ENCODE measurements at places on chromosomes 12 and 14. TPM values are rescaled to one million over a fixed set of nuclear protein-coding genes. Genes with fewer than 3 reads are reported as not detected.

- no peak for DNase-seq
Observed at GRCh38 chr14:105839425-105840265, 313.3 kb downstream of the TMEM121 start.

DNA sequence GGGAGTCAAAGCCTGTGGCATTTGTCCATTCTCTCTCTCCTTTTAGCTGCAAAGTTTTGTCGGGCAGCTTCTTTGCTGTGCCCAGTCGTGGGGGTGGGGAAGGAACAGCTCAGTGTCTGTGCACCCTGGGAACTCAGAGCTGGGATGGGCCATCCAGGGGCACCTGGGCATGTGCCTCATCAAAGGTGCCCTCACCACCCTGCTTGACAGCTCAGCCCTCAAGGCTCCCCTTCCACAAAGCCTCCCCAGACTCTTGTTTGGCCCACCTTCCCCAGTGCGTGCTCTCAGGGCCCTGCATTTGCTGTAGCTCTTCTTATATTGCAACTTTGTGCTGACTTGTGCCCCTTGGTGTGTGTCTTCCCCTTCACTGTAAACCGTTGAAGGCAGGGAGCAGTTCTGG lies 112.6 kb downstream of the ESRRB start:
- no peak for DNase-seq

DNA sequence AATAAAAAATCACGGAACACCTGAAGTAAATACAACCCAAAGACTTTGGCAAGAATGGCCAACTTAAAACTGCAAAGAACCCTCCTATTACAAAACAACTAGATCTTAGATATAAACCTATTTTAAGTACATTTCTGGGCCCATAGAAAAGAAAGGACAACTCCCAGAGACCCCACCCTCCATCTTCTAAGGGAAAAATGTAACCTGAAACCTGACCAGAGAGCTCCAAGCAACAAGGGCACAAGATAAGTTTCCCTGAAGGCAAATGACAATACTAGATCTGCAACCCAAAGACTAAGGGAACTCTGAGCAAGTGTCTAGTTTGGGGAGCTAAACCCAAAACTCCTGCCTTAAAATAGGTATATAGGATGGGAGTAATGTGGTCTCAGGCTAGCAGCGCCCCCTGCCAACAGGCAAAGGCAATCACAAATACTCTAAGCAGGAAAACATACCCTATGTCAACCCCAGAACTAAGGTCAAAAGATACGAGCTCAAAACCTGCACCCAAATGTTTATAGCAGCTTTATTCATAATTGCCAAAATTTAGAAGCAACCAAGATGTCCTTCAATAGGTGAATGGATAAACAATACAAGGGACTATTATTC lies 218.9 kb downstream of the ITPR2 start:
- no peak for DNase-seq

DNA sequence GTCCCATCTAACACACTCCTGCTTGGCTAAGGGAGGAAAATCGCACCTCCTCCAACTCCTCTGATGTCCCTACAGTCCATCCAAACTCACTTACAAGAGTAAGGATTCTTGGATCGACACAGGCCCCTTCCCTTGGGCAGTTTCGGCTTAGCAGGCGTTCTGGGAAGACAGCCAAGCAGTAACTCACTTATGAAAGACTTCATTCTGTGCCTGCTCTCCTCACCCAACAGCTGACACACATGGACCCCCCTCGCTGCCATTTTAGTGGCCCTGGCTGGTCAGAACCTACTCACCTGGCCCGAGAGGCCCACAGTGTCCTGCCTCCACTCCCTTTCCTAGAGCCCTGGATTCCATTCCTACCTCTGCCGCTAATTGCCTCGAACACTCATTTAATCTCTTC lies 52.3 kb upstream of the BCL2L14 start:
- no peak for DNase-seq

DNA sequence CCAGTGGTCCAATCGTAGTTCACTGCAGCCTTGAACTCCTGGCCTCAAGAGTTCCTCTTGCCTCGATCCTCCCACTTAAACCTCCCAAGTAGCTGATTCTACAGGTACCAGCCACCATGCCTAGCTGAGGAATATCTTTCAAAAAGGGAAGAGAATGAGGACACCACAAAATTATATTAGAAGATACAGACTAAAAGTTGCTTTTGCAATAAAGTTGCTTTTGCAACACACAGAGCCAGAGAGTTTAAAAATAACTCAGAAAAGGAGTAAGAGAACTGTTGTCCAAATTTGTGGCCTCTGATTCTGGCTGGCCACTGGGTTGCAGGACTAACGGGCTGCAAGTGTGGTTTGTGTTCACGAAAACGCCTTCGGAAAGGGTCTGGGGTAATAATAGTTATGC lies 19.8 kb downstream of the TMEM253 start:
- no peak for DNase-seq

The DENR gene
- 69.5 TPM for total RNA-seq

- no peak for DNase-seq
Observed at GRCh38 chr12:130601327-130601726, 114.8 kb downstream of the RIMBP2 start.

- DNase-seq = no peak
Observed at GRCh38 chr14:65382586-65382985, 29.9 kb upstream of the FUT8 start.

DNA sequence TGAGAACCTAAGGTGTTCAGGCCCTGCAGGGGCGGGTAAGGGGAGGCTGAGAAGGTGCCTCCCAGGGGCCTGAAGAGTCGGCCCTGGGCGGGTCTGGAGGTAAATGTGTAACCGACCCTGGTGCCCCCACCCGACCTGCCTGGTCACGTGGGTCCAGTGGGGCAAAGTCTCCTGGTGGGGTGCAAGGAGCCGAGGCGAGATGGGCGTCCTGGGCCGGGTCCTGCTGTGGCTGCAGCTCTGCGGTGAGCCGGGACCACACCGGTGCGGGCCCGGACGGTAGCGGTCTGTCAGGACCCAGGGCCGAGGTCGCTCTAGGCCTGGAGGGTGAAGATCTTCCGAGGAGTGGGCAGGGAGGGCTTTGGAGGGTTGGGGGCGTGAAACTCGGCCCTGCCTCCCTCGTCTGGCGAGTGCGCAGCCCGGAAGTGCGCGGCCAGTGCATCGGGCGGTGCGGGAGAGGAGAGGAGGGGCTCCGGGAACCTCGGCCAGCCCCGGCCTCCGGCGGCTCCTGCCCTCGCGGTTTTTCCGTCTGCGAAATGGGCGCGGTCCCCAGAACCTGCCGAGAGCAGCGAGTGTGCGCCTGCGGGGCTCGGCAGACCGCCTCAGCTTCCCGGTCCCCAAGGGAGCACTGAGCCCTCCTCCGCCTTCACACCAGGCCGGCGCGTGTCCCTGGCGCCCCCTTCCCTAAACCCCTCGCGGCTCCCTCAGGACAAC lies at the start of gene AMN:
Gene AMN, plus strand, starts transcription at position 174 of the 711 bp plus-strand sequence. Its CDS starts 26 bp downstream, at position 200.
- no peak for DNase-seq

The C12orf50 gene
- total RNA-seq = 0.22 TPM

DNA sequence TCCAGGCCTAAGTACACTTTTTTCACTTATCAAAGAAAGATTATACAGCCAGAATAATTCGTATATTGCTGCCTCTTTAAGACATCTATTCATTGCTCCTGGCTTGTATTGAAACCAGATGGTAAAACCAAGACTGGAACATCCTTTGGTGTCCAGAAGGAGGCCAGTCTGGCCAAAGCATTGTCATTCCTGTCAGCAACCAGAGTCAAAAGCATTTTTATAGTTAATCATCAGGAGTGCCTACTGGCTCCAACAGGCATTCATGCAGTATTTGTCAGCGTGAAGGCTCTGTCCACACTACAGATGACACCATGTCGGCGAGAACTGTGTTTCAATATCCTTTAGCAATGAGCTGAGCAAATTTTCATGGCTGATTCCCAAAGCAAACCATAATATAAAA lies 118.0 kb upstream of the G2E3 start:
- no peak for DNase-seq

- DNase-seq = no peak
Observed at GRCh38 chr14:100131181-100131580, 28.3 kb downstream of the DEGS2 start.

All from mesothelial cell of epicardium (in vitro differentiated cells).